T-helper 2 cell (primary cell): ENCODE measurements at places on chromosomes 3 and 15.
A peak's percentile ranks its signal among the peaks of the same experiment; 100 is the strongest.

DNA sequence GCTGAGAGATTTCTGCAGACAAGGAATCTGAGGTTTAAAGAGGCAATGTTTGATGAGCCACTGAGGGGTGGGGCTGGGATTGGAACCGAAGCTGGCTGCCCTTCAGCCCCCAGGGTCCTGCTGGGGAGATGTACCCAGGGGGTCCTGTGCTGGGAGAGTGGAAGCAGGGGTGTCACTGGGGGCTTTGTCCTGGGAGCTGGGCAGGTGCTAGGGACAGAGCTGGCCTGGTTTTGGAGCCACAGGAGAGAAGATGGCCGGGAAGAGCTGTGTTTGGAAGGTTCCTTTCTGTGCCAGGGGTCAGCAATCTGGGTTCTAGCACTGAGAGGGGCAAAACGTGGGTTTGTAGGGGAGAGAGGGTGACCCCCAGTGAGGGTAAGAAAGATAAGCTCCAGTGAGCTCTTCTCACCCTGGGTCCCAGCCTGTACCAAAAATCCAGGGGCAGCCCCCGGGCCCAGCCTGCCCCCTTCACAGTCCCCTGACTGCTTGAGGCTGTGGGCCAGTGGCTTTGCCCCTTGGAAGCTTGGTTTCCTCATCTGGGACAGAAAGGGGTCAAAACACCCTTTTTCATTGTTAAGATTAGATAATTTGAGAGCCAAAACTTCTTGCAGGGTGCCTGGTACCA lies 69.6 kb downstream of the SMAD3 start:
- no peak for DNase-seq

DNA sequence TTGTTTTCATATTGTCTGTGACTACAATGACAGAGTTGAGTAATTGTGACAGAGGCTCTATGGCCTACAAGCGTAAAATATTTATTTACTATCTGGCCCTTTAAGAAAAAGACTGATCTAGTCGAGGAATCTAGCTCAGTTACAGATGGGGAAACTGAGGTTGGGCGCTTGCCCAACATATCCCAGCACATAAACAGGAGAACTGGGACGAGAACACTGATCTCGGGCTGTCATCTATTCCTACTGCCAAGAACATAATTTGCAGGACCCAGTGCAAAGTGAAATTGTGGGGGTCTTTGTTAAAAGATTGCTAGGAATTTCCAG lies 1.9 kb downstream of the FES start:
- no peak for DNase-seq

GRCh38 chr3:150497956-150498355 lies 48.3 kb downstream of the SERP1 start:
- no peak for DNase-seq

DNA sequence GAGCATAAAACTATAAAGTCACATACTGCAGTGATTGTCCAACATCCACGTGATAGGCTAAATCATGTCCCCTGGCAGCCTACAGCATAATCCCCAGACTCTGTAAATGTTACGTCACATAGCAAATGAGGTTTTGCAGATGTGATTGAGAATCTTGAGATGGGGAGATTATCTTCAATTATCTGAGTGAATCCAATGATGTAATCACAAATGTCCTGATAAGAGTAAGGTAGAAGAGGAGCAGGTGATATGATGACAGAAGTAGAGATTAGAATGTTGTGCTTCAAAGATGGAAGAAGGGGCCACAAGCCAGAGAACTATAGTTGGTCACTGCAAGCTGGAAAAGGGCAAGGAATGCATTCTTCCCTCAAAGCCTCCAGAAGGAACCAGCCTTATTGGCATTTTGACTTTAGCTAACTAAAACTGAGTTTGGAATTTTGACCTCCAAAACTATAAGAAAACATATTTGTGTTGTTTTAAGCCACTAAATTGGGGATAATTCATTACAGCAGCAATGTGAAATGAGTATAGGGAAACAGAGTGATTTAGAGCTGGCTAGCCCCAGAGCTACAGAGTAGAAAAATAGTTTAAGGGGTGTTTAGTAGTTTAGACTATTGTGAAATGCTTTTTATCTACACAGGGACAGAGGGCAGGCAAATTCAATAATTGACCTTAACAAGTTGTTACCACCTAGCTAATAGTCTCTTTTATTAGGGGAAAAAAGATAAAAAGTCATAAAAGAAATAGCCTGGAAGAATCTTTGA lies 15.2 kb downstream of the SLC2A2 start:
- DNase-seq, result no peak

DNA sequence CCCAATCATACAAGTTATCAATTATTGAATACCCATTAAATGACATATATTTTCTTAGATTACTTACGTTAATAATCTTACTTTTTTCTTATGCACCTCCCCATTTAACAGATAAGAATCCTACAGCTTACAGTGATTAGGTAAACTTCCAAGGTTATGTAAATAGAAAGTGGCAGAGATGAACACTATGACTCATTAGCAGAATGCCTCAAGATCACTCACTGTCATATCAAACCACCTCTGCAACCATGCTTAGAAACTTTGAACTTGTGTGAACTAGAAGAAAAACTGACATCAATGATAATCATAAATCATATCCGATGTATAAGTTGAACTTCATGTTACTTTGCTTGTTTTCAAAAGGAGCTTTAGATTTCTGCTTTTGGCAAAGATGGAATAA lies 911.6 kb upstream of the ARPP21 start:
- DNase-seq, result no peak

- peak; percentile 60 for DNase-seq
Observed at GRCh38 chr3:134928819-134929218, 133.8 kb downstream of the EPHB1 start.

DNA sequence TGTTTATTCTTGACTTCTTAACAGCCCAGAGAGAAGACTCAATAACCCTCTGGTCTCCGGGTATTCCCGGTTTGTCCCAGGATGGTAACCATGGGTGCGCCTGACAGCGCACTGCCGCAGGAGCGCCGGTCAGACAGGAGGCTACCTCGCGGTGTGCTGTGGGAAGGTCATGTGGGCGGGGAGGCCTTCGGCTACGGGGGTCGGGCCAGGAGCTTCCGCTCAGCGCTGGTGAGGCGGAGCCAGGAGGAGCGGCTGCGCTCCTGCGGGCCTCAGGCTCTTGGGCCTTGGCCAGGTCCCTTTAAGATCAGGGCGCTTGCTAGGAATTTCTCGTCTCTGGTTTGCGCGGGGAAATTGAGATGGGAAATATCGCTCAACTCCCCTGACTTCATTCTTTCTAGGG lies 182.3 kb upstream of the NDN start:
- DNase-seq, result no peak

DNA sequence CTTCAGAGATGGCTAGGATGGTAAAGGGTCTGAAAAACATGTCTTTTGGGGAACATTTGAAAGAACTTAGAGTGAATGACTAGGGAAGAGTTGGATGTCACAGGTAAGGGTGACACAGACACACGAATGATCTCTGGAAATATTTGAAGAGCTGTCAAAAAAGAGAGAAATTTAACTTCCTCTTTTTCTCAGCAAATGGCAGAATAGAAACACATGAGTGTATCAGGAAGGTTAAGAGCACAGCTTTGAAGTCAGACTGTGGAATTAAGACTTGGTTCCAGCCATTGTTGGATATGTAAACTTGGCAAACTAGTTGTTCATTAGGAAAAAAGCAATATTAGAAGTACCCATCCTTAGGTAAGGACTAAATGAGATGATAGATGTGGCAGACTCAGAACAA lies 117.7 kb downstream of the IMPG2 start:
- no peak for DNase-seq

- DNase-seq, result no peak
Observed at GRCh38 chr3:195813916-195814640, 2.3 kb upstream of the MUC4 start.

DNA sequence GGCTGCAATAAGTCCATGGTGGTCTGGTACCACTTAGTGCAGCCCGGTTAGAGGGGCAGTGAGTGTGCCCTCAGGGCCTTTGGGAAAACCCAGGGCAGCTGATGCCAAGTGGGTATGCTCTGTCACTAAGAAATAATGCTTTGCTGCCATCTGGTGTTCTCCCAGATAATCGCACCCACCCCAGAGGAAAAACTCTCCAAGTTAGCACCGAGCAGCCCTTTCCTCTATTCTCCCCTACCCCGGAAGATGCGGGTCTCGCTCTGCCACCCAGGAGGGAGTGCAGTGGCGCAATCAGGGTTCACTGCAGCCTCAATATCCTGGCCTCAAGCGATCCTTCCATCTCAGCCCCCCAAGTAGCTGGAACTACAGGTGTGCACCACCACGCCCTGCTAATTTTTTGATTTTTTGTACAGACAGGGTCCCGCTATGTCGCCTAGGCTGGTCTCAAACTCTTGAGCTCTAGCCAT lies 21.3 kb upstream of the DAPK2 start:
- peak; percentile 47 for DNase-seq

DNA sequence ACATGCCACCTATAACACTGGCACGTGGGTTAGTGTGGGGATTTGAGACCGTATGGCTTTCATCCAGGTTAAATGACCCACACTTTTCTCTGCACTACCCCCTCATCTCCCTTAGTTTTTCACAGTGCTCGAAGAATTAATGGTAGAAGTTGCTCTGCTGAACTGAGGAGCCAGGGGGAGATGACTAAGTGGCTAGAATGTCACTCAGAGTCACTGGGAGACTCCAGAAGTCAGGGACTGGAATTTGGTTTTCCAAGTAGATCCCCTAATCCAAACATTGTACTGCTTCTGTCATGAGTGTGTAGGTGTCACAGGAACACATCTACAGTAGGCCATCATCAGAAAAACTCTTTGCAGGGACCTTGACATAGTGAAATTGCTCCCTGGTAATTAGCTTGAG lies 181.0 kb upstream of the RASGRP1 start:
- no peak for DNase-seq

GRCh38 chr15:100942656-100943425 lies 23.7 kb downstream of the LRRK1 start:
- no peak for DNase-seq

DNA sequence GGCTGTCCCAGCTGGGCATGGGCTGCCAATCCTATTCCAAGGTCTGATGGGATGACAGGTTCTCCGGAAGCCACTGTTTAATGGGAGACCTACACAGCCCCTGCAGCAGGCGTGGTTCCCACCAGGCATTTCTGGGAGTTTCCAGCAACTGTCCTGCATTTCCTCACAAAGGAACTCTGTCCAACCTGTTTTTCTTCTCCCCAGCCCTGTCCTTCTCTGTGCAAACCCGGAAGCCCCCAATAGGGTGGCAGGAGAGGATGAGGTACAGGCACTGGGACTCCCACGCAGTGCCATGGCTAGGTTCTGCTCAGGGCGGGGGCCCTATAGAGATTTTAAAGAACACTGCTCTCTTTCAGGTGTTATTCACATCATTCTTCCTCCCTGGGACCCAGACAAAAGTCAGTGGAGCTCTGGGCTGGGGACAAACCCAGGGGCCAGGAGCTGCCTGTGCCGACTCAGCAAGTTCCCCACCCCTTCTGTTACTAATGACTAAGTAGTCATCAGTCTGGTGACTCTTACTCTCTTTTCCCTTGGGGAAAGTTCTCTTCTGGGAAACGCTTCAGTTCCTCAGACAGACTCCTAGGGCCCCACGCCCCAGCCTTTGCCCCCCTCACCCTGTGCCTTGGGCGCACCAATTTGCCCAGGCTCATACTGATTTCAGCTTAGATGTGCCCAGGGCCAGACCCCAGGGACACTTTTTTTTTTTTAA lies 97.7 kb downstream of the CD47 start:
- DNase-seq, result no peak

- no peak for DNase-seq
Observed at GRCh38 chr3:133527081-133527715, 46.3 kb upstream of the CDV3 start.

GRCh38 chr15:90351479-90352106 lies 491 bp upstream of the ZNF774 start:
- no peak for DNase-seq

DNA sequence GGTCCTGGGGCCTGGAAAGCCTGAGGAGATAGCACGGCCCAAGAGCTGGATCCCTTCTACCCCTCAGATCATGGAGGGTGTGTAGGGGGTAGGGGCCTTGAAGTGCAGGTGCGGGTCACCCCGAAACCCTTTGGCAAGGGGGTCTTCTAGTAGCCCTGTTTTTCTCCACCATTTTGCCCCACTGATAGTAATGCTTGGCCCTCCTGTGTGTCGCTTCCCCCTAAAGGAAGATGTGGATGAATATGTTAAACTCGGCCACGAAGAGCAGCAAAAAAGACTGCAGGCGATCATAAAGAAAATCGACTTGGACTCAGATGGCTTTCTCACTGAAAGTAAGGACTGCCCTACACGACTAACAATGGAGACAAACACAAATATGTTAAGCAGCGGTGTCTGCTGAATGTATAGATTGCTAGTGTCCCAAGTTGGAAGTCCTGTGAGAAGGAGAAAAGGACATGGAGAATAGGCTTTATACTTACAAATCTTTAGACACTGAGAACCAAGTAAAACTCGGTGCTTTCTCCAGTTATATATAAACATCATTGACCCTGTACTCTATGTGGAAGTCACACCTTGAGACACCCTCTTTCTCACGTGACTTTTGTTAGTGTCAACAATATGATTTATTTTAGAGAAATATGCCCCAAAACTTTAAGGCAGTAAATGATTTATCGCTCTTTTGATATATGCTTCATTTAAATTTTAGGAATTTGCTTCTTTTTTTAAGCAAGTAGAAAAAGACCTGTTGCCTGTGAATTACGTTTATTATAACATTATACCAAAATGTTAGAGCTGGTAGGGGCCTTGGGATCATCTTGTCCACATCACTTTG lies 802 bp downstream of the RCN2 start:
- peak; percentile 14 for DNase-seq

DNA sequence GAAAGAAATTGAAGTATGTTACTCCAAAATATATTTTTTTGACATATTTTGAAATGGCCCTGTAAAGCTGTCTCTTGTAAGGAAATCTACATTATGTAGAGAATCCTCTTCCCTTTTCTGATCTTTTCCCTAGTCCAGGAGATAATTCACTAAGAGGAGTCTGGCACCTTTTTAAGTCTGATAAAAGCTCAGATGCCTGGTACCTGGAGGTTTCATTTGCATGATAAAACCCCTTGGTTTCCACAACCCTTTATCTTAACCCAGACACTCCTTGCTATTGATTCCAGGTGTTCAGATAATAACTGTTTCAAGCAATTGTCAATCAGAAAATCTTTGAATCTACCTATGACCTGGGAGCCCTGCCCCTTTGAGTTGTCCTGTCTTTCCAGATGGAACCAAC lies 26.5 kb downstream of the FGF12 start:
- no peak for DNase-seq

DNA sequence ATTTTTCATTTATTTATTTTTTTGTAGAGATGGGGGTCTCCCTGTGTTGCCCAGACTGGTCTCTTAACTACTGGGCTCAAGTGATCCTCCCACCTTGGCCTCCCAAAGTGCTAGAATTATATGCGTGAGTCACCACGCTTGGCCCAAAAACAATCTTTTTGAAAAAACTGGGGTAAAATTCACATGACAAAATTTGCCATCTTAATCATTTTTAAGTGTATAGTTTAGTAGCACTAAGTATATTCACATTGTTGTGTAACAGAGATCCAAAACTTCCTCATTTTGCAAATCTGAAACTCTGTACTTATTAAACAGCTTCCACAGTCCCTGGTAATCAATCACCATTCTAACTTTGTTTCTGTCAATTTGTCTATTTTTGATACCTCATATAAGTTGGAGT lies 5.2 kb downstream of the SNX1 start:
- DNase-seq, result no peak
